ENCODE measurements at places on chromosomes 4 and X. TPM values are rescaled to one million over a fixed set of nuclear protein-coding genes. Genes with fewer than 3 reads are reported as not detected.
A peak's percentile ranks its signal among the peaks of the same experiment; 100 is the strongest.

DNA sequence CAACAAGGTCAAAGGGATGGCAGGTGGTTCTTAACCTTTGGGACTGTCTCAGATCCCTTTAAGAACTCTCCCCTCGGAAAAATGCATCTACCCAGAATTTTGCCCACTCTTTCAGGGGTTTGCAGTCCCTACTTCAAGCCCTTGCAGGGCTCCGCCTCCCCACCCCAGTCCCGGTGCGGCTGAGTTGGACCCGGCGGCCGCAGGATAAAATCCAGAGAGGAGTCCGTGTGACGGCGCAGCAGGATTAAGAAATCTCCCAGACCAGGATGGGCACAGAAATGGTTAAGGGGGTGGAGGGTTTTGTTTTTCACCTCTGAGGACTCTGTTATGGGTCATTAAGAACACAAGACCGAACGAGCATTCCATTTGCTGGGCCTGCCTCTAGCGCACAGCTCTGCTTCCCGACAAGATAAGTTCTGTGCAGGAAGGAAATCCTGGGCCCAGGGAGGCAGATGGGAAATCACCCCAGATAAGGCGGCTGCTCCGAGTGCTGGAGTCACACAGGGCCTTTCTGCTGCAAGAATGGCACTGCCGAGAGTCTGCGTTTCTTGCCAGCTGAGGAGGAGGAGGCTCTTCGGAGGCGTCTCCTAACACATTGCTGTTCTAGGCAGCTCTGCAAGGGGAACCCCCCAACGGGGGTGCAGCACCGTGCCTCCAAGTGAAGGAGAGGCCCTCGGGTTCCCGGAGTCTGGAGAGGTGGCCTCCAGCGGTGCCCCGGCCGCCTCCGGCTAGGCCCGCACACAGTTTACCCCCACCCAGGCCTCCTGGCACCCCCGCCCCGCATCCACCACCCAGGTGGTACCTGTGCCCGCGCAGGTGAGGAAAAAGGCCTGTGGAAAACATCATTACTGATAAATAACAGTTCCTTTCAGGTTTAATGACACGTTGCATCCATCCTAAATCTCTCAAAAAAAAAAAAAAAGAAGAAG is 277.6 kb downstream of the BCOR start:
- no peak overlapping the region for H3K27ac ChIP-seq
- DNase-seq: no peak
- peaks cover 22% of the 10 kb centered on the region for H3K4me1 ChIP-seq
- no peaks in the 10 kb centered on the region for H3K36me3 ChIP-seq
- peak overlapping the region; percentile 59 for H3K4me3 ChIP-seq
- H3K27me3 ChIP-seq: no peaks in the 10 kb centered on the region

GRCh38 chrX:55754861-55755294 is 37.3 kb downstream of the RRAGB start:
- DNase-seq: no peak
- peaks cover 24% of the 10 kb centered on the region for H3K4me1 ChIP-seq
- no peaks in the 10 kb centered on the region for H3K27me3 ChIP-seq
- H3K27ac ChIP-seq: no peak overlapping the region
- 0 out of 2 replicates have a peak, but pooled peaks cover 3% of the 10 kb centered on the region for H3K36me3 ChIP-seq
- no peak overlapping the region for H3K4me3 ChIP-seq

- H3K27ac ChIP-seq: no peak overlapping the region
- DNase-seq: no peak
- H3K36me3 ChIP-seq: no peaks in the 10 kb centered on the region
- H3K4me3 ChIP-seq: no peak overlapping the region
- no peaks in the 10 kb centered on the region for H3K27me3 ChIP-seq
Measured at GRCh38 chrX:44344687-44345086, 1.2 kb upstream of the EFHC2 start.

The OTUD6A gene
- total RNA-seq: not detected

The MAGEA2 gene
- not detected for total RNA-seq

All from PC-3 (cell line).